ENCODE measurements at places on chromosomes 13 and 19.
A peak's percentile ranks its signal among the peaks of the same experiment; 100 is the strongest.

DNA sequence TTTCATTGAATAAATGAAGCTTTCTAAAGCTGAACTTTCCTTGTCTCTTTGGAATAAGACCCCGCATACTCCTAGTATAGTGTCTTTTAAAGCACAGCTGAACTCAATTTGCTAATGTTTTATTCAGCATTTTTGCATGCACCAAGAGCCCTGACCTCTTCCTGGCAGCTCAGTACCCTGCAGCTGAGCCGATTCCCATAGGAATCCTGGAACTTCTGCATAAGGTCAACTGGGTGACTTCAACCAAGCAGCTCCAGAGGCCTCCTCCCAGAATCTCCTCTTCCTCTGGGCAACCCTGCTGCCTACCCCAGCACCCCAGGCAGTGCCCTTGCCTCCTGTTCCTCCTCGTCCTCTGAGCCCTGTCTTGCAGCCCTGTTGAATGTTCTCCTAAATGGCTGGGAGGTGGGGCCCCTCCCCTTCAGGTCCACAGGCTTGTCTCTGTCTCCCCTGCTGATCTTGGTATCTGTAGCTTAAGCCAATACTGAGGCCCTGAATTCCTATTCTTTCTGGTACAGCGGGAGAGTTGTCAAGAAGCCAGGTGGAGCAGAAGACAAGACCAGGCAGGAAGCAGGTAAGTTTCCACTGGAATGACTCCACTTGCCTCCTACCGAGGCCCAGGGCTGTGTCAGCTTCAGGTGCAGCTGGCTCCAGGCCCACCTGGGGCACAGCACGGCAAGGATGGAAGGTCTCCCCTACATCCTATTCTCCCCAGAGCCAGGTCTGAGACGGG lies 23.6 kb upstream of the CCDC124 start:
- DNase-seq, result no peak

GRCh38 chr19:54073829-54074228 lies 7.3 kb downstream of the TARM1 start:
- DNase-seq, result no peak

- DNase-seq, result no peak
Observed at GRCh38 chr13:41915081-41915480, 45.8 kb downstream of the VWA8 start.

GRCh38 chr19:5339198-5339949 lies 1.2 kb downstream of the PTPRS start:
- DNase-seq, result no peak

DNA sequence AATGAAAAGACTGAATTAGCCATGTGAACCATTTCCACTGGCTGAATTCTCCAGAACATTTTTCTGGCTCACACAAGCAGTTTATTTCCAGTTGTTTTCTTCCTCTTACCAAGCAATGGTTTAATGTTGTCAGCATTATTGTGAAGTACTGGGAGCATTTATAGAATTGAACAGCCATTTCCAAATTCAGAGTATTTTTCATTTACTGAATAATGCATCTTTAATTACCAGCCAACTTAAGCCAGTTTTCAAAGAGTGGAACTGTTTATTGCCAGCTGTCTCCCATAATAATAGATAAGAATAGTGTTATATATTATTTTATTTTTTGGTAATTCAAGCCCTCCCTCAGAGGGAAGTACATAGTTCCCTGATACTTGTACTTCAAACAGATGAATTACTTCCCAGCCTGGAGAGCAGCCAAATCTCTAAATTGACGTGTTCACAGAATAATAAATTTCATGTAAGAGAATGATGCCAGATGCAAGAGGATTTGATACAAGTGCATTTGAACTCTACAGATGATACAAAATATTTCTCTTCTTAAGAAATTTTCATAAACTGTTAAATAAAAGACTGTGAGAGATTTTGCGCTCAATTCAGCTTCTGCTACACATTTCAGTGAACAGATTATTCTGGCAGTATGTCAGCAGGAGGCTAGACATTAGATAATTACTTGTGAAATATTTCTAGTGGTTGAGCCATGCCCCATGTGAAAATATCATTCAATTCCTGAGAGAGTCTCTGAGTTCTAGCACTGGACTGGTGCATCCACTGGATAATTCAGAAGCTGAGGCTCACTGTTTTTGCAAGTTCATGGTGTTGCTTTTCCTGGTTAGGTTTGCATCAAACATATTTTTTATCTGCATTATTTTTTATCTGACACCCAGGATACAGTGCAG lies 315.9 kb downstream of the SLC7A1 start:
- no peak for DNase-seq

- DNase-seq, result no peak
Observed at GRCh38 chr19:49492573-49493405, 3.4 kb upstream of the RPS11 start.

GRCh38 chr19:38978326-38978689 lies 2.8 kb upstream of the FBXO17 start:
- no peak for DNase-seq

DNA sequence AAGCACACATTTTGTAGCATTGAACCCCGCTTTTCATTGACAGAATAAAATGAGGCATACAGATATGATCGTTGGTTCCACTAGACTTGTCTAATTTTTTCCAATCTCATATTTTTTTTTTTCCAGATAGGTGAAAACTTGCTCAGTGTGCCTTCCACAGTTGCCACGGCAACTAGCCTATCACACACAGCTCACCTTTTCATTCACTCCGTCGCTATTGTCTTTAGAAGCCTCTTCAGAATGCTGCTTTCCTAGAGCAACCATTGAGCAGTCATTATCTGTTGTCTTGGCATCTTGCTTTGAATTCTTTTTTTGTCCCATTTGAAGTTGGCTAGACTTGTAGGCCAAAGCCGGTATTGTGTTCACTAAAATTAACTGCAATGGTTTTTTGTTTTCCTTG lies 37.7 kb upstream of the ESD start:
- DNase-seq, result no peak

GRCh38 chr13:75760131-75761021 lies 124.2 kb downstream of the LMO7 start:
- DNase-seq, result peak; percentile 74

DNA sequence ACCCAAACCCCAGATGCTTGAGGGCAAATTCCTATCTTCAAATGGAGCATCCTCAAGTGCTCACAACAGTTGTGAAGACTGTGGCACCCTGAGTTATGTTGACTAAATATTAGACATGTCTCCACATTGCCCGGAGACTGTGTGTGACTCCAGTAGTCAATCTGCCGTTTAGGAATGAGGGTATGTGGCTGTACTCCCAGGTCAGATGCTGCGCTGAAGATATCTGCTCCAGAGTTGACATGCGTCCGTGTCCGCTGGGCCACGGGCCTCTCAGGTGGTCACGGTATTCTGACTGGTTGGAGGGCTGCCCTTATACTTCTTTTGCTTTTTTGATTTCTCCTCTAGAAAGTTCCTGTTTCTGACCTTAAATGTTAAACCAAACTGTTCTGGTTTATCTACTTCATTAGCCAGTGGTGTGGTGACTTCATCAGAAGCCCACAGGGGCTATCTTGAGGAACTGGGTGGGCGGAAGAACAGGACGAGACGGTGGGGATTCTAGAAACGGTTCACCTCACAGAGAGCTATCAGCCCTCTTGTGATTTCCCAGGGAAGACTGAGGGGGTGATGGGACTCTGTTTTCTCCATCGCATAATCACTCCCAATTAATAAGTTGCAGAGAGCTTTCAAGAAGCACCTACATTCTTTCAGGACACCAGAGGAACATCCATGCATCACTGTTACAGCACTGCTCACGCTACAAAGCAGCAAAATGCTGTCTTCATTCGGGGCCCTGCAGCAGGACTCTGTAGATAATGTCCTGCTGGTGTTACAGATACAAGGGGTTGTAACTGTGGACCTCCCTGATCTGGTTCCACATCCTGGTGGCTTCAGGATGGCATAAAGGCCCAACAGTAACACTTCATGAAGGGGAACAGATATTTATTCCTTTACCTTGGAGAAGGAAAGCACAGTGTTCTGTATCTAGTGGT lies 1.3 kb upstream of the LCP1 start:
- DNase-seq, result no peak

DNA sequence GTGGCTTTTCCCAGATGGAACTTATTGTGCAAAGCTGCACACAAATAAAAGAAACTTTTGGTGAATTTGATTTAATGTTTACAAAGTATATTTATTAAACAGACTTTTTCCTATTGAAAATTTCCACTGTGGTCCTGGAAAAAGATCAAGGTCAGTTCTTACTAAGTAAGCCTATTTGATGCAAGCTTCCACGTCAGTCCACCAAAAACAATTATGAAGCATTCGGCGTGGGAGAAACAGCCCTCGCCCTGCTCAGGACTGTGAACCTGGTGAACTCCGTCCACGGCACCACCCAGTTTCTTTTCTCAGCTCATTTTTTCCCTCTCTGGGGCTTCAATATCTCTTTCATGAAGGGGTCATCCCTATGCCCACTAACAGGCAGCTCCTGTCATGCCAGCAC lies 149.8 kb downstream of the EFNB2 start:
- no peak for DNase-seq

- DNase-seq, result peak; percentile 15
Observed at GRCh38 chr13:60282708-60283107, 114.3 kb upstream of the TDRD3 start.

GRCh38 chr13:78662467-78662866 lies 3.5 kb upstream of the OBI1 start:
- DNase-seq, result no peak

DNA sequence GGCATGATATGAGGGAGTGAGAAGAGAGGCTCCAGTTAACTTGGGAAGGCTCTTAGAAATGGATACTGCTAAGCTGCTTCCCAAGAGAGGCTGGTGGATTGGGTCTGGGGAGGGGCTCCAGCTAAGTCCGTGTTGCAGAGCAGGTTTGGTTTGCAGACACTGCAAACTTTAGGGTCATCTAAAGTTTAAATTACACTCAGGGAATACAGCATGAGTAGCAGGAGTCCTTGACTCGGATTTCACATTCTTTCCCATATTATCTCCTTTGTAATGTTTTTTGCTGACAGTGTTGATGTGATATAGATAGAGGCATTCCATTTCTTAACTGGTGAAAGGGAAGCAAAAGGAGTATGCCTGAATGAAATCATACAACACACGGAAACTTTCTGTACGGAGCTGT lies 31.9 kb downstream of the SGCG start:
- DNase-seq, result no peak

DNA sequence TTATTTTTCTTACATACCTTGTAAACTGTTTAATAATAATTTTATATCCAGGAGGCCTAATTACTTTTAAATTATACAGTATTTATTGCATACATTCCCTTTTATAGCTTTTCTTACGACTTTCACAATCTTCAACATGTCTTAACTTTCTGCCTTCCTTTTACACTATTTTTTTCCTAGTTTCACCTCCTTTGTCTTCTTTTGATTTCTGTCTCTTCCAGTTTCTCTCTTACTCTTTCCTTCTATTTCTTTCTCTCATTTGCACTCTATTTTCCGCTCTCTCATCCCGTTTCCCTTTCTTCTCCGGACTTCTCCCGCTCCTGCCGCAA lies 11.5 kb downstream of the ZNF552 start:
- no peak for DNase-seq

DNA sequence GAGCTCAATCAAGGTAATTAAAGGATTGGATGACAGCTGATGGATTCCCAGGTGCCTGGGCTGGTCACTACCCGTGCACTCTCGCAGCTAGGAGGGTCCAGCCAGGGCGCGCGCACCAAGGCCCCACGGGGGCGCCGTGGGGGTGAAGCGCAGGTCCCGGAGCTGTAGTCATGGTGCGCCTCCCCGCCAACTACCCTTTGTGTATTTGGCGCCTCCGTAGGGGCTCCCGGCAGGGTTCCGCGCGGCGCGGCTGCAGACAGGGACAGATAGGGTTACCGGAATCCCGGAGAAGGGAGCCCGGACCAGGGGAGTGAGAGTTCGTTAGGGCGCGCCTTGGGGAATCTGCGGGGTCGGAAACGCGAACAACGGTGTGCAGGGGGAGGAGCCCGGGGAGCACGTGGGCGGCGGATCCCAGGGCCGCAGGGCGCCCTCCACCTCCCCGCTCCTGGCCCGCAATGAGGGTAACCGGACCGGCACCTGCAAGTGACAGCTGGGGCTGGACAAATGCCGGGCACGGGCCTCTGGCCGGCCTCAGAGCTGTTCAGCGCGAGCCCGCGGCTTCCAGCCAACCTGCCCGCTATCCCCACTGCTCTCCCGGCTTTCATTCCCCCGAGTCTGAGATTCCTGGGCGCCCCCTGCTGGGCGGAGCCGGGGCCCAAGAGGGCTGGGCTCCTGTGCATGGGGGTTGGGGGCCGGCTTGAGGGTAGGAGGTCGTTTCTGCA lies 3.4 kb upstream of the PRAM1 start:
- DNase-seq, result peak; percentile 46

GRCh38 chr13:20127562-20128458 lies 33.0 kb downstream of the GJA3 start:
- peak; percentile 9 for DNase-seq

DNA sequence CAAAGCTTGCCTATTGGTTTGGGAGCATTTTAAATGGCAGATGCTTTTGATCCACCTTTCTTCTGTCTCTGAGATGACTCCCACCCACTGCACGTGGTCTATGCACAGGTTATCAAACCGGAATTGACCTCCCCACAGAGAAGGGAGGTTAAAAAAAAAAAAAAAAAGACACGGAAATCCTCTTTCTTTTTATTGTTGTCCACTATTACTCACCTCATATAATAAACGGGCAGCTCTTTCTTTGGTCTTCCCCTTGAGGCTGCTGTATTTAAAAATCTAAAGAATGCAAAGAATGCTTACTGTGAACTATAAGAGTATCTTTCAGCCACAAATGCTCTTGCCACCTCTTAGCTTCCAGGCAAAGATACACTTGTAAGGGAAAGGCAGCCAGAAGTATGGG lies 329.7 kb downstream of the NDFIP2 start:
- DNase-seq, result no peak

- no peak for DNase-seq
Observed at GRCh38 chr13:27259831-27260230, 8.5 kb downstream of the RPL21 start.

GRCh38 chr19:16040642-16041041 lies 35.7 kb upstream of the TPM4 start:
- DNase-seq, result no peak

DNA sequence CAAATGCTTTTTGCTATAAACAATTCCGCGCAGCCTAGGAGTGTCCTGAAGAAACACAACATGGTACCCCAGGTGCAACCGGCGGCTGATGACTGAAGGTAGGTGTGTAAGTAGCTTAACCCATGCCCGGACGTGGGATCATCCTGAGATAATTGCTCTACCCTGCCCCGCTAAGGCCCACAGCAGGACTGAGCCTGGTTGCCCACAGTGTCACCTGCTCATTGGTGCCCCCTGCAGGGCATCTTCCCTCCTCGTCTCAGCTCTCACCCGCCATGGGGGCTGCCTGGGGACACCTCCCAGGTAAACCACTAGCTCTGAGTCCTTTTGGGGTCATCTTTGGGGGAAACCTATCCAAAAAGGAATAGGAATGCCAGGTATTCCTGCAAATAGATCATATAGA lies 22.3 kb downstream of the TMEM161A start:
- DNase-seq, result no peak

GRCh38 chr13:45446181-45446580 lies 18.6 kb upstream of the COG3 start:
- no peak for DNase-seq

DNA sequence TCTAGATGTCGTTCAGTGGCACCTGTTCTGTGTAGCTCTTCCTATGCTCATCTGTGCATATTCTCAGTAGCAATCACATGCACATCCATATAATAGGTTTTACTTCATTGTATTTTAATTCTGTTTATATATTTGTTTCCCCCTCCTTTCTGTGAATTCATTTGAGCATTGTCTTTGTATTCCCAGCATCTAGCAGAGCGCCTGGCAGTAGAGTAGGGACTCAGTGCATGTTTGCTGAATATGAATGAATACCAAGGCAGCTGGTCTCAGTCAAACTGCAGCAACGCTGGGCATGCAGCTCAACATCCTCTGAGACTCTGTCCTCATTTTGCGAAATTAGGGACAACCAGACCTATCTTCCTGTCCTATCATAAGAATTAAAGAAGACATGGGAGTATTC lies 330.1 kb downstream of the SPRY2 start:
- no peak for DNase-seq
